ENCODE measurements at places on chromosomes 7 and 10. TPM values are rescaled to one million over a fixed set of nuclear protein-coding genes. Genes with fewer than 3 reads are reported as not detected.

ANKRD2 gene
- not detected for total RNA-seq

BEND7 gene
- 8.0 TPM for total RNA-seq

TEX36 gene
- not detected for total RNA-seq

GNGT1 gene
- not detected for total RNA-seq
